Panc1 (cell line): ENCODE measurements at places on chromosomes 6 and 20.

GRCh38 chr6:149965194-149966020 is 1.7 kb downstream of the ULBP1 start:
- DNase-seq: no peak

DNA sequence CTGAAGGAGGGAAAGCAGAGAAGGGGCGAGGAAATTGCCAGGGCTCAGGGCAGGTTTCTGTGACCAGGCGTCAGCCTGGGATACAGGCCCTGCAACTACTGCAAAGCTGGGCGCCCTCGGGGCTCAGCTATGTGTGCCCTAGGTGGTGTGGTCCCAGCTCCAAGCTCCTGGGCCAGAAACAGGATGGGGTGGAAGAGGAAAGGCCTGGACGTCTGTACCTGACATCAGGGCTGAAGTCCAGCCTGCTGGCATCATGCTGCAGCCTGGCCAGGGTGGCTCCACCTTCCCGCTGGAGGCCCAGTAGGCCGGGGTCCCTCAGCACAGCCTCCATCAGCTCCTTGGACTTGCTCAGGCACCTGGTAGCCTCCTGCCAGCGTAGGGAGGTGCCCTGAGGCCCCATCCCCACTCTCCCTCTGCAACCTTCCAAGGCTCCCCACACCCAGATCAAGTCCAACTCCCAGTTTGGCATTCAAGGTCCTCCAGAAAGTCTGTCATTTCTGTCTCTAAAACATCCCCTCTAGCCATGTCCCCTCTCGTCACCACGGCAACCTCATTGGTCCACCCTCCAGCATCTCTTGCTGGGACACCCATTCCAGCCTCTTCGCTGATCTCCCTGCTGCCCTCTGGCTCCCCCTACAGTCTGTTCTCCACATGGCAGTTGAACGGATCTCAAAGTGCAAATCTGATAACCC is 38.2 kb downstream of the KIAA1755 start:
- DNase-seq: no peak

- no peak for DNase-seq
These were observed 2.0 kb downstream of the PDE10A start for GRCh38 chr6:165660857-165661663.

DNA sequence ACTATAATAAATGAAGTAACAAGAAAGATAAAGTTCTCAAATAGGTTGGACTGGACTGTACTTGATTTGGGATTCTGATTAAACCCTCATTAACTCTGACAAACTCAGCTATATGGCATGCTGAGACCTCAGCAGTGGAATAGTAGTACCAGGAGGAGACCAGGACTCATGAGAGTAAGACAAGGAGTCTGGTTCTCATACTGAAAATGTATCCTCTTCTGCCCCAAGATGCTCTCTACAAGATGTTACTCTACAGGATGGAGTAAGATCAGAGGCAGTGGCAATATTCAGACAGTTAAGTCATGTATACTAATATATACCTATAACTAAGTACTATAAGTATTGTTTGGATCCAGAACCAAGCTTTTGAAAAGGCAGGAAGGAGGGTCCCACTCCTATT is 31.9 kb upstream of the SYNCRIP start:
- no peak for DNase-seq

- DNase-seq: no peak
These were observed 530.1 kb upstream of the CITED2 start for GRCh38 chr6:139904568-139904967.

DNA sequence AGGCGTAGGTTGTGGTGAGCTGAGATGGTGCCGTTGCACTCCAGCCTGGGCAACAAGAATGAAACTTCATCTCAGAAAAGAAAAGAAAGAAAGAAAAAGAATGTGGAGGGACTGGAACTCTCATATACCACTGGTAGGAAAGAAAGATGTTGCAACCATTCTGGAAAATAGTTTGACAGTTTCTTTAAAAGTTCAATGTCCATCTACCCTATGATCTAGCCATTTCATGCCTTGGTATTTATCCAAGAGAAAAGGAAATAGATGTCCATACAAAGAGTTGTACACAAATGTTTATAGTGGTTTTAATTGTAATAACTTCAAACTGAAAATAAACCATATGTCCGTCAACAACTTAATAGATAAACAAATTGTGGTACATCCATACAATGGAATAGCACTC is 190.1 kb upstream of the ZNF217 start:
- DNase-seq: no peak

GRCh38 chr6:140867336-140867735 is 1265.4 kb upstream of the GJE1 start:
- DNase-seq: no peak

DNA sequence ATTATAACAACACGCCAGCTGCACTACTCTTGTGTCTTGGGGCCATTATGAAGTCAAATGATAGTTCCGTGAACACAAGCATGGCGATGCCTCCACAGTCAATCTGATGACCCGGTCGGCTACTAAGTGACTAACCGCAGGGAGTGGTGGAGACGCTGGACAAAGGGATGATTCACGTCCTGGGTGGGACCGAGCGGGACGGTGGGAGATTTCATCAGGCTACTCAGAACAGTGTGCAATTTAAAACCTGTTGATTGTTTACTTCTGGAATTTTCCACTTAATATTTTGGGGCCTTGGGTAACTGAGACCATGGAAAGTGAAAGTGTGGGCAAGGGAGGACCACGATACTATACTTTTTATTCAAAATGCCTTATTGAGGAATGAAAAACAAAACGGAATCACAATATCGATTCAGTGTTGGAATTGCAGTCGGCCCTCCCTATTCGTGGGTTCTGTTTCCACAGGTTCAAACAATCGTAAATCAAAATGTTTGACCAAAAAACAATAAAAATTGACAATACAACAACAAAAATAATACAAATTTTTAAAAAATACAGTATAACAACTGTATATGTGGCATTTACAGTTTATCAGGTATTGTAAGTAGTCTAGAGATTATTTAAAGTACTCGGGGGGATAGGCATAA is 66.5 kb downstream of the MYLK4 start:
- DNase-seq: peak; percentile 24

GRCh38 chr6:37004044-37004980 is 1.1 kb upstream of the FGD2 start:
- no peak for DNase-seq

DNA sequence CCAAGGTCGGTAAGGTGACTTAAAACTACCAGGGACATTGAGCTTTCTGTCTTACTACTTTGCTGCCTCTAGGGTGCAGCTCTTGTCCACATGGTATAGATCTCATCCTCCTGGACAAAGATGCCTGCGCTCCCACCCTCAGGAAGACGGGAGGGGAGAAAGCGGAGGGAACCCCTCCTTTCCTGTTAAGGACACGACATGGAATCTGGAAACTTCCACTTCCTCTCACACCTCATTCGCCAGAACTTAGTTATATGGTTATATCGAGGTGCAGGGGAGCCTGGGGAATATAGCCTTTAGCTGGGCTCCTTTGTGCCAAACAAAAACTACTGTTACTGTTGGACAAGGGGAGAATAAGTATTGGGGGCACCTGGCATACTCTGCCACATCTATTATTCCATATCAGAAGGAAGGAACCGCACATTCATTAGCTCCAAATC is 224.3 kb upstream of the TSHZ2 start:
- DNase-seq: no peak

DNA sequence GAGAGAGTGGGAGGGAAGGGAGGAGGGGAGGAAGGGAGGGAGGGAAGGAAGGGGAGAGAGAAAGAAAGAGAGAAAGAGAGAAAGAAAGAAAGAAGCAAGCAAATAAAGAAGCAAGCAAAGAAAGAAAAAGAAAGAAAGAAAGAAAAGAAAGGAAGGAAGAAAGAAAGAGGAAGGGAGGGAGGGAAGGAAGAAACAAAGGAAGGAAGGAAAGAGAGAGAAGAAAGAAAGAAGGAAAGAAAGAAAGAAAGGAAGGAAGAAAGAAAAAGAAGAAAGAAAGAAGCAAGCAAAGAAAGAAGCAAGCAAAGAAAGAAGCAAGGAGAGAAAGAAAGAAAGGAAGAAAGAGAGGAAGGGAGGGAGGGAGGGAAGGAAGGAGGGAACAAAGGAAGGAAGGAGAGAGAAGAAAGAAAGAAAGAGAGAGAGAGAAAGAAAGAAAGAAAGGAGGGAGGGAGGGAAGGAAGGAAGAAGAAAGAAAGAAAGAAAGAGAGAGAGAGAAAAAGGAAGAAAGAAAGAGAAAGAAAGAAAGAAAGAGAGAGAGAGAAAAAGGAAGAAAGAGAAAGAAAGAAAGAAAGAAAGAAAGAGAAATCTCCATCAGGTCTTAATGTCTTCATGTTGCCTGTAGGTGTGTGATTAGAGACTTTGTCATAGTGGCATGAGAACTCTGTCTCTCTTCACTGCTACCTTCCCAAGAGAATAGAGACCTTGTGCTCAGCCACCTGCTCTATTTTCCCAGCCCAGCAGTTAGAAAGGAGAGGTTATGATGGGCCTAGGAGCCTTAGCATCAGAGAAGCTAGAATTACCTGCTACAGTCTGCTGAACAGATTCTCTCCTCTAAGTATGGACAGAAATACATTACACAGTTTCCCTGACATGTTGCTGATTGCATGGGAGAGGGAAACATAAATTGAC is 5.0 kb downstream of the SEMG1 start:
- no peak for DNase-seq

- no peak for DNase-seq
These were observed 67.5 kb downstream of the ELOVL2 start for GRCh38 chr6:10976571-10976970.

DNA sequence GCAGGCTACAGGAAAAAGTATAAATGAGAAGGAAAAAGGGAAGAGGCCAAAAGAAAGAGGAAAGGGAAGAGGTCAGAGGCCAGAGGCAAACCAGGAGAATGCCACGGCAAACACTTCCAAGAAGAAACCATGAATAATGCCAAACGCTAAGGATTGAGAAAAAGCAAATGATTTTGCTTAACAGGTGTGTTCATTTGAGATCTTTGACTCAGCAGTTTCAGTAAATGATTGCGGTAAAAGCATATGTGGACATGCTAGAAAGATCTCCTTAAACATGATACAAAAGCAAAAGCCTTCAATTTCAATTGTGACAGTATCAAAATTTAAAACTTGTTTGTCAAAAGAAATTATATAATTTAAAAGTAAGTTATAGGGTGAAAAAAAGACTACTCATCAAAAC is 70.6 kb downstream of the UBE3D start:
- DNase-seq: no peak

DNA sequence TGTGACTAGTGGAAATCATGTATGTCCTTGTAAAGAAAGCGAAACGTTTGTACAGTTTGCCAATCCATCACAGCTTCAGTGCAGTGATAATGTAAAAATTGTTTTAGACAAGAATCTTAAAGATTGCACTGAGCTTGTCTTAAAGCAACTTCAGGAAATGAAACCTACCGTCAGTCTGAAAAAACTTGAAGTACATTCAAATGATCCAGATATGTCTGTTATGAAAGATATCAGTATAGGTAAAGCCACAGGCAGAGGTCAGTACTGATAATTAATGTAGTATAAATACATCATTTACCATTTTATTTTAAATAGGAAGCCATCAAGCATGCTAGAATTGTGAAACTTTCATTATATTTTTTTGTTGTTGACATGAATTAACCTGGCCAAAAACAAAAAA is 60.9 kb upstream of the SMIM8 start:
- no peak for DNase-seq

DNA sequence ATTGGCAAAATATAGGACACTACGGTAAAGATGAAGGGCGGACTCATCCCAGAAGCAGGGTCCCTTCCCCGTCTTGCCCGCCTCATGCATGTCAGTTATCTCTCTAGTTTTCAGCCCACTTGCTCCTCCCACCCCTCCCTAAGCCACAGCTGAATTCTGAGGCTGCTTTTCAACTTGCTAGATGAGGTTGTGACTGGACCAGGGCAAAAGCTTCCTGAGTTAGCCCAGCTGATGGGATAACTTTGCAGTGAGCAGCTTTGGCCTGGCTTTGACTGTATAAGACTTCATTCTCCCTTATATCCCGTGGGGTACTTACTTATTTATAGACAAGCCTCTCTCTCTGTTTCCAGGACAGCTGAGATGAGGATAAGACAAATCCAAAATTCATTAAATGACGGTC is 23.2 kb downstream of the GHRH start:
- DNase-seq: no peak

- no peak for DNase-seq
These were observed 75.6 kb downstream of the MTFR2 start for GRCh38 chr6:136174510-136174909.

DNA sequence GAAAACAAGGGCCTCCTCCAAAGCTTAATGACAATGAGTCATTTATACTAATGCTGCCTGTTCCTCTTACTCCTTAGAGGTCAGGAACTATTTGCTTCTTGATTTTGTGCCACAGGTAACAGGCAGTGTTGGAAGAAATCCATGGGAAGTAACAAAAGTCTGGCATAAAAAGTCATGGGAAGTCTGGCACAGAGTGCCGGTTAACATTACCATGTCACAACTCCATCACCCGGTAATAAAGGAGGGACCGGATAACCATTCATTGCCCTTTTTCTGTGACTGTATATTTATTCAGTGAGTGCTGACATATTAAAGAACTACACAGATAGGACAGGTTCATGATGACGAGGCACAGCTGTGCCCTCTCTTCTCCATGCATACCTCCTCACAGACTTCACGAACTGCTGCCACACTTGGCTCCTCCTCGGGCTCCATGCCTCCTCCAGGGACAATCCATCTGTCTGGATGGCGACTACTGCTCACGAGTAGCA is 50.9 kb downstream of the NUDT3 start:
- no peak for DNase-seq

DNA sequence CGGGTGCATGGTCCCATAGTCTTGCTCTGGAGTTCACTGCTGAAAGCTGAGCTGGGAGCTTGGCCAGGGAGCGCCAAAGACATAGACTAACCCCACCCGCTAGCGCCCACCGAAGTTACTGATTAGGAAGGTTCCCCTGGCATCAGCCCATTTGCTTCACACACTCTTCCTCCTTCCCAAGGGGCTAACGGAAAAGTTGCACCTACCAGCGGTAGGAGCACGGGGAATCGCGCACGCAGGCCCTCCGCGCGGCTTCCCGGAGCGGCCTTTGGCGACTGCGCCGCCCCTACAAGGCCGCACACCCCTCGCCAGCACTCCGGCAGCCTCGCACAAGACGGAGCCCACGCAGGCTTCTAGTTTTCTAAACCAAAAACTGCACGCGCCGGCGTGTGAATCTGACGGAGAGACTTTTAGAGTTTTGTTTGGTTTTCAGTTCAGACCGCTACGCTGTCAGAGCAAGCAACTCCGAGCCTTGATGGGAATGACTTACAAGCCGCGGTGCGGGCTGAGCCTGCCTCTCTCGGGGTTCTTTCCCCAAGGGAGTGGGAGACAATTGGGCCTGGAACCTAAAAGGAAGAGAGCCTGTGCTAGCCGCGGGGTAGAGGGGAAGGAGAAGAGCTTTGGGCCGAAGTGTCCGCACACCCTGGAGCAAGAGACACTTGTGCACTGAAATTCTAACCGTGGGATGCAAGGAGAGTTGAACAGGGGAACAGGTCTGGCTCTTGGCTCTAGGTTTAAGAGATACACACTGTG is 891 bp upstream of the POU3F2 start:
- no peak for DNase-seq

DNA sequence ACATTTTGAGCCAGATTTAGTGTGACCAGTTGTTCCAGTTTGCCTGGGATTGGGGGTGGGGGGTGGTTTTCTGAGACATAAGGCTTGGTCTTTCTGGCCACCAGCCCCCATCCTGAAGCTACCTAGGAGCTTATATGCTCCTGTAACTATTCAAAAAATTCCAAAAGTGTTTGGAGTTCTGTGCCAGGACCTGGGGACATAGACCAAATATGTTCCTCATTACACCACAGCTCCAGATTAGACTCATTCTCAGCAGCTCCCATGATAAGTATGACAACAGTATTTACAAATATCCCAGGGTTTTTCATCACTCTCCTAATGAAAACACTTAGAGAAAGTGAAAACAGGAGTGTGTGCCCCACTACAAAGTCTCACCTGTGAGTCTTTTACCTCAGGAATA is 37.8 kb upstream of the RNF144B start:
- DNase-seq: no peak

- no peak for DNase-seq
These were observed 1359.4 kb upstream of the GJE1 start for GRCh38 chr6:140773276-140773675.
